Bronchus fibroblast of lung (primary cell): ENCODE measurements at places on chromosomes 6 and 20. TPM values are rescaled to one million over a fixed set of nuclear protein-coding genes. Genes with fewer than 3 reads are reported as not detected.

The TFAP2A gene
- total RNA-seq, result not detected in 2 replicates

The NT5E gene
- 157 and 162 TPM in 2 replicates for total RNA-seq

The PLN gene
- total RNA-seq, result not detected in 2 replicates

The TCF21 gene
- total RNA-seq, result 9.8 and 12.5 TPM in 2 replicates

The BANF2 gene
- total RNA-seq, result not detected in 2 replicates
